ENCODE measurements at places on chromosomes 2 and 18.

DNA sequence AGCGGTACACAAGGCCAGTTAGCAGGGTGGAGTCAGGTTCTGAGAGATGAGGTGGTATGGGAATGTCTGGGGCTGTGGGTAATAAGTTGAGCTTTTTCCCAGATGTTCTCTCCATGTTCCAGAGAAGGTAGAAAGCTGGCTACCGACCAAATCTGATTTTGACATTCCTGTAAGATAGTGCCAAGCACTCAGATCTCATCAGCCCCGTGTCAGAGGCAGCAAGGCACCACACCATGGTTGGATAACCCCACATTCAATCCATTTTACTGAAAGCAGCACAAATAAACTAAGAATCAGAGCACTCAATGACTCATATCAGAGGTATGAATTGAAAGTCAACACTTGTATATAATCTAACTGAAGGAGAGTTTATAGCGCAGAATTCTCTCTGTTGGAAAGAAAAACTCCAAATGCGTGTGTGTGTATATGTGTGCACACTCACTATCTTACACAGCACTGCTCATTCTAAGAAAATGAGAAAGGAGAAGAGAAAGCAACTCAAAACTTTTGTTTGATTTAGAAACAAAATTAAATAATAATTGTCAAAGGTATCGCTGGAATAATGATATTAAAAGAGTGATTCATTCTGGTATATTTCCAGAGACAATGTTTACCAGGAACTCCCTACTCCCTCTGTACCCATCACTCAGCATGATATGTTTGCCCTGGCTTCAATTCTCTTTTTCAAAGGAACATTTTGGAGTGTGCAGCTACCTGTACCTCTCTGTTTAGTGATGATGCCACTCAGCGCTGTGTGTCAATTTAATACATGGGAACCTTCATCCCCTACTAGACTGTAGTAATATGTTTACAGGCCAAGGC is 375.1 kb upstream of the ID2 start:
- no peak for DNase-seq

GRCh38 chr2:158953454-158953853 is 15.0 kb upstream of the TANC1 start:
- DNase-seq = no peak

GRCh38 chr18:41461114-41461513 is 493.9 kb upstream of the PIK3C3 start:
- no peak for DNase-seq

DNA sequence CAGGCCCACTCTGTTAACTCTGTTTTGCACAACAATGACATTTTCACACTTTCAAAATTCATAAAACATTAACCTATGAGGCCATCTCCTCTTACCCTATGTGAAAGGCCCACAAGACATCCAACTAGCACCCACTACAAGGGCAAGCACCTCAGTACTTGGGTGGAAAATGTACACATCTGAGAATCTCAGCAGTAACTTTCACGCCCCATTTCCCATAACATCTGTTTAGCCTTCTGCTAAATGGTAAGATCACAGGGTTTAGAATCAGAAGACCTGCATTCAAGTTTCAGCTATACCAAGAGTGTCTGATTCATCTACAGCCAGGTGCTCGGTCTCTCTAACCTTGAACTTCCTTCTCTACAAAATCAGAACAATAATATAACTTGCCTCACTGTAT is 89.2 kb downstream of the SP100 start:
- no peak for DNase-seq

DNA sequence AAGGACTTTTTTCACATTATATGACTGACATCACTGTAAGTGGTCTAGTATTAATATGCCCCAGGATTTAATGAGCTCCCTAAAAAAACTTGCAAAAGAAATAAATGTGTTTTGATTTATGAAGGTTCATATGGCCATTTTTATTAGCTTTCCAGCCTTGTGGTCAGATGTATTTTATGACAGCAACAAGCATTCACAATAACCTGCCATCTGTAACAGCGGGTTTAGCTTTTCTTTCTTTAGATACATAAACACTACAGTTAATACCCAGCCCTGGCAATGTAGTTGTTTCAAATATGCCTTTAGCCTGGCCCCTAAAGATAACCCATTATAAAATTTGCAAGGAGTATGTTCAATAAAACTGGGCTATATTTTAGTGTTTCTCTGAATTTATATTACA is 1063.8 kb downstream of the SOCS6 start:
- DNase-seq = no peak

DNA sequence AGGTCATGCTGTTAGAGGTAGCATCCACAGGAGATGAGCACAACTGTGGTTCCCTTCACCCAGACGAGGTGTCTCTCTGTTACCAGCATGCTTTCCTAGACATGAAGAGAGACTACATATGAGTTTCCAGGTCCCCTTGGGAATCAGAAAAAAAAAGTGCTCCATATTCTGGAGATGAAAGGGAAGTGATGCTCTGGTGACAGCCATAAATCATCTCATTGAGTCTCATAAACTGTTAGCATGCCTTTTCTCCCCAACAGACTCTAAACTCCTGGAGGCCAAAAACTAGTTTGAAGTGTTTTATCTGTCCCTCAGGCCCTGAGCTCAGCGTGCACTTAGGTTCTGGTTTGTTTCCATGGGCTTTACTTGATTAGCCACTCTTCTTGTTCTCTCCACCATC is 124.6 kb upstream of the CREB1 start:
- no peak for DNase-seq

DNA sequence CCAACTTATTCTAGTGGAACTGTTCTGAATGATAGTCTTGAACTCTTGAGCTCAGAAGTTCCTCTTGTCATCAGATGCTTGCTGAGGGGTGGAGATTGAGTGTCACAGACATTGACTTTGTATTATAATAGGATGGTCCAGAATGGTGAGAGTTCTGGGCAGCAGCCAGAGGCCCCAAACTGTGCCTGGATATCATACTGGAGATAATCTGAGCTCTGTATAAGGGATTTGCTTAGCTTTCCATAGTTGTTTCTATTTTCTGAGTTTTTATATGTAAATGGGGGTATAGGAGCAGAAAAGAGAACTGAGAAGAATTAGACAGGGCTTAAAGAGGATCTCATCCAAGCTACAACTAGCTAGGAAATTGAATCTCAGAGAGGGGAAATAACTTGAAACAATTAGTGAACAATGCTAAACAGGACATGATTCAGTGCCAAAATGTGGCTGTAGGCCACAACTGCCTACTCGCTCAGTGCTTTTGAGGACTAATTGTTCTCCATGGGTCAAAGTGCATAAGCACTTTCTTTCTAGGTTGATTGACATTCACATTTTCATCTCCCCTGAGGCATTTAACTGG is 10.1 kb upstream of the LCLAT1 start:
- no peak for DNase-seq

GRCh38 chr2:174970092-174970491 is 35.1 kb downstream of the CHN1 start:
- no peak for DNase-seq

DNA sequence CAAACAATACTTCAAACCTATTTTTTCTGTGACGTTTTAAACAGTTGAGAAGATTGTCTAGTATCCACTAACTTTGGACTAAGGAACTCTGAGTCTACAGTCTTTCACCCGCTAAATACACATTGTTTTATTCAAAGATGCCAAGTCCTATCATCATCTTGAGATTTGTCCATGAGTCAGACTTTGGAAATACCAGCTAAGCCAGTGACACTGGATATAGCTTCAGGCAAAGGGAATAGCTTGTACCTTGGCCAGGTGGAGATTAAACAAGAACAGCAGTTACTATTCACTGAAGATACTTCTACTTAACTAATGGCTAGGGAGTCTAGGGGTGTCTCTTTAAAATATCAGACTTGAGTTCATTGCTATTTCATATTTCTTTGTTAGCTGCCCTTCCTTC is 137.5 kb downstream of the COMMD1 start:
- DNase-seq = no peak

DNA sequence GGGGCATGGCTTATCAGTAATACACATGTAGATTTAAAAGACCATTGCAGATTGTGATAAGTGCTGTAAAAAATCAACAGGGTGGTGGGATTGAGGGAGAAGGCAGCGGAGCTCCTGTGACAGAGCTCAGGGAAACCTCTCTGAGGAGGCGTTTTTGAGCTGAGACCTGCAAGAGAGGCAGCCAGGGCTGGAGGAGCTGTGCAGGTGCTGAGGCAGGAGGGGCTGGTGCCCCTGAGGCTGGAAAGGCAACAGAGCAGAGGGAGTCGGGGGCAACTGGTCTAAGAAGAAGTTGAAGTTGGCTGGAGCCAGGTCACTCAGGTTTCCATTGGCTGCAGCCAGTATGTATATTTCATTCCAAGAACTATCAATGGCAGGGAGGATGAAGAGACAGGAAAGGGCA is 47.6 kb downstream of the KLHL29 start:
- DNase-seq = no peak

GRCh38 chr18:63405986-63406385 is 16.3 kb downstream of the VPS4B start:
- DNase-seq = no peak

DNA sequence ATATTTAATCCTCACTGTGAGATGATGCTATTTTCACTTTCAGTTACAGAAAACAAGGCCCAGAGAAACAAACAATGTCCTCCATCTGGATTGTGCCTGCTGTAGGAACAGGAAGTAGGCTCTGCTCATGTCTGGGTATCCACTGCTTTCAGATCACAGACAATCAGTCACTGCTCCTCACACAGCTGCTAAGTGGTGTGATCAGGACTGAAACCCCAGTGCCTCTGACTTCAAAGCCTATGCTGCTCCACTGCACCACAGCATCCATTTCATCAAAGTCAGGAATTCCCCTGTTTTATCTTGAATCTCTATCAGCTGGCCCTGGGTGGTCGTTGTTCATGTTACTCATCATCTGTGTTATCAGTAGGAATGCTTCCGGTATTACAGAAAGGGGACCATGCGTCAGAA is 303.8 kb upstream of the TRIB2 start:
- DNase-seq = peak; percentile 5

DNA sequence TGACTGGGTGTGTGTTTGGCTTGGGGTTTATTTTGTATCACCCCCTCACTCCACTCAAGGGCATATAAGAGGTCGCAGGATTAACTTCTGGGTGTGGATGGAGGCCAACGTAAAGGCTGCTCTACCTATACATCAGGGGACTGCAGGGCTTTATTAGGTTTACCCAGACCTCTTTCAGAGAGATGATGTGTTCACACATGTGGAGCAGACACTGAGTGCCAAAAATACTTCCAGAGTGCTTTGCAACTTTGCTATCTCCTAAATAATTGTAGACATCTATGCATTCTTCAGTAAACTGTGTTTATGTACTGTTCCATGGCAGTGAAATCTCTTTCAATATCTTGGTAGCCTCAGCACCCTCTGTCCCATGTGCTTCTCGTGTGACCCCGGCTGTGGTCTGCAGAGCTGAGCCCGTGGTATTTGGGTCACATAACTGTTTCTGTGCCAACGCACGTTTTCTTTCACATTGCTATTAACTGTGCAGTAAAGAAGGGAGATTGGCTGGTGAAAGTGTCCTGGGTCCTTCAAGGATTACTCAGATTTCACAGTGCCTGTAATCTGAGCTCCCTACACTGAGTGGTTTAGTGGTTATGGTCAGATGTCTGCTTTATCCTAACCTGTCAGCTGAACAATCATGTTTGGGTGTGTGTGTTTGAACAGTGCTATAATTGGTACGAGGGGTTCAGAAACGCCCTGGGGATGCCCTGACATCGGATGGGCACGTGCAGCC is 208.1 kb downstream of the VAPA start:
- DNase-seq = no peak

DNA sequence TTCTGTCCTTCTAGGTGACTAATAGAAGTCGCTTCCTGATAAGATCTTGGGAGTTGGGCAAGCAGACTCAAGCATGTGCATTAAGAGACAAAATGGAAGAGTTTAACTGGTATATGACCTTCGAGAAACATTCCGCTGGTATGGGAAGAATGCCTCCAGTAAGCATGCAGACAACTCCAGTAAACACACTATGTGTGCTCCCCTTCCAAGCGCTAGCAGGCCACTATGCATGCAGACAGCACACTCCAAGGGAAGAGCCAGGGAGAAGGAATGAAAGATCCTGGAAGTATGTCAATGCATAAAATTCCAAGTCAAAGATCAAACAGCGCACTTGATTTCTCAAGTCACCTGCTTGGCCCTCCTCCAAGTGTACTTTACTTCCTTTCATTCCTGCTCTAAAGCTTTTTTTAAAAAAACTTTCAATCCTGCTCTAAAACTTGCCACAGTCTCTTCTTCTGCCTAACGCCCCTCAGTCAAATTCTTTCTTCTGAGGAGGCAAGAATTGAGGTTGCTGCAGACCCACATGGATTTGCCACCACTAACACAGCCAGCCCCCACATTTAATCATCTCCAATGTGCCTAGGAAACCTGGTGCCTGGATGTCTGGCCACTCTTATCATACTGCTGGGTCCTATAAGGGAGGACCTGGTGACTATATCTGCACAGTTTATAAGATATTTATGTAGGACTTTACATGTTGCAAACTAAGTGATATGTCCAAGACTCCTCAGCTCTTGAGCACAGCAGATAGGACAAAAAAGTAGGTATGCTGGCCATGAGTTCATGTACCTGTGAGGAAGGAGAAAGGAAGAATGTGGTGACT is 239.8 kb downstream of the PDE11A start:
- no peak for DNase-seq

- DNase-seq = no peak
Measured at GRCh38 chr2:187224989-187225388, 223.1 kb downstream of the CALCRL start.
